Left cardiac atrium (tissue), 4 donors: ENCODE measurements at places on chromosomes 7 and 10. TPM values are rescaled to one million over a fixed set of nuclear protein-coding genes. Genes with fewer than 3 reads are reported as not detected.

GRCh38 chr10:105875050-105875449 lies 1234.0 kb downstream of the SORCS3 start:
- no peak for DNase-seq

DNA sequence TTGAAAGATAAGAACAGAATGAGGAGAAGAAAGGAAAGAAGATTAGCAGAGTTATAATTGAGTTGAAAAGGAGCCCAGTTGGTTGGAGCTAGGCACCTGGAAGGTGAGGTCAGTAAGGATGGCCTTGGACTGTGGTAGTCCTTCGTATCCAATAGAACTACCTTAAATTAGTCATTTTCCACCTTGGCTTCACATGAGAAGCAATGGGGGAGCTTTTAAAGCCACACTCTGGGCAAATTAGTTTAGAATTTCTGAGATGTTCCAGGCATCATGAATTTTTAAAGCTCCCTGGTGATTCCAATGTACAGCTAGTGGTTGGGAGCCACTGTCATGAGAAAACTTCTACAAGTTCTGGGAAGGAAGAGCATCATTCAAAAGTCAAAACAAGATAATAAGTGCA lies 27.3 kb upstream of the CYP3A5 start:
- DNase-seq: no peak

- no peak for DNase-seq
These were observed 461.5 kb upstream of the GHITM start for GRCh38 chr10:83677795-83678194.

- no peak for DNase-seq
These were observed 186.2 kb downstream of the MACC1 start for GRCh38 chr7:20030915-20031362.

GRCh38 chr7:6159524-6160031 lies 112.8 kb downstream of the CYTH3 start:
- DNase-seq: no peak

PRKCQ gene
- total RNA-seq: 0.62 TPM

SUMF2 gene
- total RNA-seq: 52.5 TPM

PHYHIPL gene
- total RNA-seq: not detected

A1CF gene
- total RNA-seq: not detected

ATOH7 gene
- total RNA-seq: not detected
